ENCODE measurements at places on chromosomes 11 and 22. TPM values are rescaled to one million over a fixed set of nuclear protein-coding genes. Genes with fewer than 3 reads are reported as not detected.

Gene SPI1
- total RNA-seq, result 2.1 TPM

Gene C11orf21
- 88.9 TPM for total RNA-seq

Gene C22orf31
- not detected for total RNA-seq

Gene PITPNM1
- total RNA-seq, result 160 TPM

Gene OR2AG1
- not detected for total RNA-seq

Gene CCDC89
- 0.50 TPM for total RNA-seq

Gene VWCE
- total RNA-seq, result 1.1 TPM

Gene SEPTIN3
- 0.25 TPM for total RNA-seq

Gene SERHL2
- 0.70 TPM for total RNA-seq

Gene EHF
- 0.30 TPM for total RNA-seq

Gene OR8D4
- total RNA-seq, result not detected

Gene PLCB3
- 13.3 TPM for total RNA-seq

Gene TAF1D
- 136 TPM for total RNA-seq

Gene MCHR1
- total RNA-seq, result not detected

Gene CHRM4
- 0.18 TPM for total RNA-seq

Gene MUC6
- 0.30 TPM for total RNA-seq

Gene DCPS
- total RNA-seq, result 19.8 TPM

Gene OOSP4B
- not detected for total RNA-seq

Gene NEU3
- total RNA-seq, result 13.0 TPM

Gene GTSE1
- total RNA-seq, result 0.72 TPM

Gene OR51B4
- not detected for total RNA-seq

Gene ACR
- total RNA-seq, result not detected

Gene SPTBN2
- not detected for total RNA-seq

Gene HIC2
- 10.0 TPM for total RNA-seq

Gene ALDH3B2
- not detected for total RNA-seq

Gene MUC2
- 0.53 TPM for total RNA-seq

Gene MB
- total RNA-seq, result not detected

Gene DDIAS
- total RNA-seq, result 1.5 TPM

Gene KREMEN1
- total RNA-seq, result 0.20 TPM

Gene ZNRF3
- 1.8 TPM for total RNA-seq

Gene OR52I2
- total RNA-seq, result not detected

Gene ANGPTL5
- not detected for total RNA-seq

Gene TOM1
- 68.3 TPM for total RNA-seq

Gene POTEH
- not detected for total RNA-seq

Gene OR56A1
- not detected for total RNA-seq
